ENCODE measurements at places on chromosomes 12 and 14. TPM values are rescaled to one million over a fixed set of nuclear protein-coding genes. Genes with fewer than 3 reads are reported as not detected.

DNA sequence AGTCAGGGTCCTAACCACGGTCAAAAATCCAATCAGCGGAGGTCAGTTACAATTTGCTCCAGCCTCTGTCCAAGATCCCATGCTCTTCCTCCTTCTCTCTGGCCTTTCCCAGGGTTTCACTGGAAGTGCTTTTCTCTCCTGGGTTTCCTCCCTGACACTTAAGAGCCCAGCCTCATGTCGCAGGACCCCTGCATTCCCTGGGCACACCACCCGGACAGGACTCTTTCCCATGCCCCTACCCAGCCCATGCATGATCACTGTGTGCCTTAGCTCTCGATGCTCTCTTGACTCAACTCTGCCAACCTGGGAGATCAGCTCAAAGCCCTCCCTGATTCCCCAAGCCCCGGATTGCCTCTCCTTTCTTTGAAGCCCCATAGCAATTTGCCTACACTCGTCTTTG, 15.5 kb upstream of the TAC3 start:
- no peak for DNase-seq

- DNase-seq: no peak
These were observed 15.8 kb upstream of the HNF1A start for GRCh38 chr12:120962532-120963020.

GRCh38 chr12:101826766-101827368, 3.9 kb downstream of the GNPTAB start:
- DNase-seq: no peak

The PRICKLE1 gene
- 2.7 TPM for total RNA-seq

DNA sequence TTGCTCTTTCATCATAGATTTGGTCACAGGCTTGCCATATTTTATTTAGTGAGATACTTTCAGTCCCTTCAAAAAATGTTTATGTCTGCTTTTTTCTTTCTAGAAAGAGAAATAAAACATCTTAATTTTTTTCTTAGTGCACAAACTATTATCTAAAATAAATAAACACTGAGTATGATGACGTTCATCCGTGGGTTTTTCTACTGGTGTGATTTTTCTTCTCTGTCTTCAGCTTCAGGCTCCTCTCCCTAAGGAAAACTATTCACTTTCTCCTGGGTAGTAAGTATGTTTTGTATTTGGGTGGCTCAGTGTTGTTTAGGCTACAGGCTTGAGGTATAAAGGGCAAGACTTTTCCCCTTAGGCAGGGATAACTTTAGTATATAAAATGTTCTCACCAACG, 154.7 kb downstream of the DACT1 start:
- no peak for DNase-seq

DNA sequence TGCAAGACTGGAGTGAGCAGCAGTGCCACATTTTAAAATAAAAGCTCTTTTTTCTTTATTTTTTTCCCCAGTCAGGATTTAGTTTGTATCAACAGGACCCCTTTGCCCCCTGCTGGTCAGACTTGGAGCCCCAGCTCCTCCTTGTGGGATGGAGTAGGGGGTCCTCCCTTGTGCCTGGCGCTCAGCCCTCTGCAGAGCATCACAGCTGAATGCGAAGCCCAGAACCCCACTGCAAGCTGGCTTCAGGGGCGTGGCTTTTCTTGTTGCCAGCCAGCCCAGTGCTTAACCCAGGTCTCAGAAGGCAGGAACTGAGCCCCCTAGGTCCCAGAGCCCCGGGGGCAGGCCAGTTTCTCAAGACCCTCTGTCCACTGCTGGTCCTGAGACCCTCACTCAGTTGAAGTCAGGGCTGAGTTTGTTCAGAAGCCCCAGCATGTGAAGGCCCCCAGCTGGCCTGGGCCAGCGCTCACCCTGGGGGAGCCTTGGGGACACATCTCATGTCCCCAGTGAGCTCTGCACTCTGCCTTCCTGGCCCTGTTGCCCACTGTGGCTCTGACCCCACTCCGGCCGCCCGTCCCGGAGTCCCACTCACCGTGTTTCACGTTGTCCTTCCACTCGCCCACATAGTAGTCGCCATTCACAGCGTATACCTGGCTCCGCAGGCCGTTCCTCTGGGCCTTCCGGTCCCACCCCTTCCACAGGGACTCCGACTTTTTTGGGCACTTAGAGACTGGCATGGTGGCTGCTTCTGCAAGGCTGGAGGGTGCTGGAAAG, 519 bp downstream of the MORN3 start:
- peak; percentile 35 for DNase-seq

The ART4 gene
- 0.20 TPM for total RNA-seq

DNA sequence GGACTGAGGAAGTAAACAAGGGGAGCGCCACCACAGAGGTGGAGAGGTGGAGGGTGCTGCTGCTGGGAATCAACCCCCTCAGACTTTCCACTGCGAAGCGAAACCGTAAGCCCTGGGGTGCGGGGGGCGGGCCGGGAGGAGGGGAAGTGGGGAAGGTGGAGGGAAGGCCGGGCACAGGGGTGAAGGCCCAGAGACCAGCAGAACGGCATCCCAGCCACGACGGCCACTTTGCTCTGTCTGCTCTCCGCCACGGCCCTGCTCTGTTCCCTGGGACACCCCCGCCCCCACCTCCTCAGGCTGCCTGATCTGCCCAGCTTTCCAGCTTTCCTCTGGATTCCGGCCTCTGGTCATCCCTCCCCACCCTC, at the start of gene LAG3:
LAG3 (plus strand) TSS at position 190 of the 365 bp plus-strand sequence. CDS start 333 bp downstream, outside the sequence.
- DNase-seq: no peak

DNA sequence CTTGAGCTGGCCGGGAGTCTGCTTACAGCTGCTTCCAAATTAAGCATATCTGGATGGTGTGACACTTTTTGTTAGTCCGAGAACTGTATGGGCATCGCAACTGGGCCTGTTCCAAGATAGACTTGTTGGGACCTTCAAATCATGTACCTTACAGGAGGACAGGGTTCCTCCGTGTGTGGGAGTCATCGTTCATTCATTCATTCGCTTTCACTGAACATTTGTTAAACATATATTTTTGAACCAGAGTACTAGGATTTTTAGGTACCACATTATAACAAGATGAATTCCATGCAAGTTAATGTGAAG, 387 bp upstream of the IPO8 start:
- no peak for DNase-seq

GRCh38 chr14:52949711-52950409, 990 bp downstream of the FERMT2 start:
- no peak for DNase-seq

- no peak for DNase-seq
These were observed 5.9 kb downstream of the SMAGP start for GRCh38 chr12:51264297-51264696.
